ENCODE measurements at places on chromosomes 16 and 17. TPM values are rescaled to one million over a fixed set of nuclear protein-coding genes. Genes with fewer than 3 reads are reported as not detected.

DNA sequence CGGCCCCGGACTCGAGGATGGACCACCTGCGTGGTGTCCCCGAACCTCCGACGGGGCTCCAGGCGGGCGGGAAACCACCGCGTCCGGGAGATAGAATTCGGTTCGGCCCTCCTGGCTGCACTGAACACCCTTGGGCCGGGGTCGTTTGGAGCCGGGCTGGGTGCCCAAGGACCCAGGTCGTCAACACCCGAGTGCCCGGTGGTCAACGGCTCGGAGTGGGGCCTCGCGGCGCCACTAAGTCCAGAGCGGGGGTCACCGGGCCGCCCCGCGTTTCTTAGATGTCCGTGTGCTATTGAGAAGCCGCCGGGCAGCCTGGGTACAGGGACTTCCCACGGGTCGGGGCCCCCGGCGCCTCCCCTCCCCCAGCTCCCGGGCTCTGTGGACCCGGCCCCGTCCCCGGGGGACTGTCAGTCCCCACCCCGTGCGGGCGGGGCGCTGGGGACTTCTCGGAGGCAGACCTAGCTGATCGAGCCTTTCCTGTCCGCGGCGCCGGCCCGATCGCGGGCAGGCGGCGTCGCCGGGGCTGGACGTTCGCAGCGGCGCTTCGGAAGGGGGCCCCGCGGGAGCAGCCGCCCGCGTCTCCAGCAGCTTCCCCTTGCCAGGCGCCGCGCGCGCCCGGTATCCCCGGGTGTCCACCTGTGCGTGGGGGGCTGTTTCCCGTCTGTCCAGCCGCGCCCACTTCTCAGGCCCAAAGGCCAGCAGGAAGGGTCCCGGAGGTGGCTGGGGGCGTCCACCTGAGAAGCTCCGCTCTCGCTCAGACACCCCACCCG, 655 bp upstream of the NPTX1 start:
- DNase-seq = no peak

DNA sequence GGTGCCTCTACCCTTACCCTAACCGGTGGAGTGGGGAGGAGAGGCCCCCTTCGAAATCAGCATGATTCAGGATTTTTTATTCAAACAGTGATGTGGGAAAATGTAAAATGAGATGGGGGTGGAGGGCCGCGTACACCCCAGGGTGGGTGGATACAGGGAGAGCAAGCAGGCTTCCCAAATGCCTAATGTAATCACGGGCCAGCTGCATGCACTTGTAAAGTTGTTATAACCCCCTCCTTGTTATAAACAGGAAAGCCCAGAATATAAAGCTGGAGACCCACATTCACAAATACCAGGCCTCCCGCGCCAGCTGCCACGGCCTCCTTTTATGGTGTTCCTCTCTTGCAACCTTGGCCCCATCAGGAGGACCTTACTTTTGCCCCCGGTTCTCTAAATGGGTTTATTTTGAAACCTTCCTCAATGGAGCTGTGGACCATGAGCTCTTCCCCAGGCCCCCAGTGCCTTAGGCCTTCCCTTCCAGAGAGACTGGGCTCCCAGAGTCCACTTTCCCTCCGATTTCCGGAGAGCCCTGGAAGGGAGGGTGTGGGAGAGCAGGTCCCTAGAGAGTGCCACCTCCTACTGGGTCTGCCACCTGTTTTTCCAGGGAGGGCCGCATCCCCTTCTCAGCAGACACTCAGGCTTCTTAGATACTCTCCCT, 906 bp upstream of the FOXL1 start:
- no peak for DNase-seq

- DNase-seq = no peak
These were observed 70.8 kb downstream of the RAB11FIP4 start for GRCh38 chr17:31462261-31462660.

- no peak for DNase-seq
These were observed 562.8 kb upstream of the GOT2 start for GRCh38 chr16:59296888-59297287.

Gene CRAMP1
- 22.2 TPM for total RNA-seq

Gene ZNF200
- total RNA-seq = 5.7 TPM

Gene ADAP2
- 15.6 TPM for total RNA-seq

All from lower leg skin (tissue), 4 donors.